ENCODE measurements at places on chromosomes 4 and X. TPM values are rescaled to one million over a fixed set of nuclear protein-coding genes. Genes with fewer than 3 reads are reported as not detected.

The HSFX3 gene
- not detected for total RNA-seq

The FTHL17 gene
- total RNA-seq = not detected

The AIMP1 gene
- 27.6 TPM for total RNA-seq

The LUZP4 gene
- not detected for total RNA-seq

The TIMM17B gene
- 34.1 TPM for total RNA-seq

The NUDT10 gene
- total RNA-seq = 2.1 TPM

The TCEAL6 gene
- not detected for total RNA-seq

The DMD gene
- total RNA-seq = 34.9 TPM

The TSPAN6 gene
- total RNA-seq = 36.6 TPM

The HTR2C gene
- total RNA-seq = not detected

The SPARCL1 gene
- total RNA-seq = not detected

The ATRX gene
- 101 TPM for total RNA-seq
